Skin of body (tissue), 3 donors: ENCODE measurements at places on chromosomes 1 and 21.

GRCh38 chr1:207389728-207390464 is 64.2 kb upstream of the CR2 start:
- DNase-seq = no peak

DNA sequence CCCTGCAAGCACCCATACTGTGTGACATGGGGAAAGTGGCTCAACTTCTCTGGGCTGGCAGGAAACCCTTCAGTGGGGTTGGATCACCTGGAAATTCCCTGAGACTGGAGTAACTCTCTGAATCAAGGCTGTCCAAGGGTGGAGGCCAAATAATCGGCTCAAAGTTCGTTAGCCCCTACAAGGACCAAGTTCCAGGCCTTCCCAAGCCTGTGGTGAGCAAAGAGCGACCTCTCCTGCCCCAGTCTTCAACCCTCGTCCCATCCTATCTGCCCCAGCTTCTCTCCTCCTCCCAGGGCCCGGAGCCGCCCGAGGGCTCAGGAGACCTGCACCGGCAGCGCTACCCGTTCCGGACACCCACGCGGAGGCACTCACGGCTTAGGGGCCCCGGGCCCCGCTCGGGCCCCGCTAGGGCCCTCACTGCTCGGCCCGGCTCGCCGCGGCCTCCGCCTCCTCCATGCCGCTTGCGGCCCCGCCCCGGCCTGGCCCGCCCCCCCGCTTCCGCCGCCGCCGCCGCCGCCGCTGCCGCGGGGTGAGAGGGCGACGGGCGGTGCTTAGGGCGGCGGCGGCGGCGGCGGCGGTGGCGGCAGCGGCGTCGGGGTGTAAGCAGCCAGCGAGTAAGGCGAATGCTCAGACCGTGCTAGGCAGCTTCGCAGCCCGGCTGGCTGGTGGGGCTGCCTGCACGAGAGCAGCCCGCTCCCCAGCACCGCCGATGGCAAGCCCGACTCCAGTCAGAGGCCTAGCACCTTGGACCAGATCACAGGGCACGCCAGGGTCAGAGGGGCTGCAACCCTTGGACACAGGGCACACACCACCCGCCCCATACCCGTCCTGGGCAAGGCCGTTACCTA is at the start of gene POMGNT1:
Gene POMGNT1 (minus strand): TSS at position 471 of the 848 bp plus-strand sequence. CDS start 613 bp downstream, outside the sequence.
- no peak for DNase-seq

DNA sequence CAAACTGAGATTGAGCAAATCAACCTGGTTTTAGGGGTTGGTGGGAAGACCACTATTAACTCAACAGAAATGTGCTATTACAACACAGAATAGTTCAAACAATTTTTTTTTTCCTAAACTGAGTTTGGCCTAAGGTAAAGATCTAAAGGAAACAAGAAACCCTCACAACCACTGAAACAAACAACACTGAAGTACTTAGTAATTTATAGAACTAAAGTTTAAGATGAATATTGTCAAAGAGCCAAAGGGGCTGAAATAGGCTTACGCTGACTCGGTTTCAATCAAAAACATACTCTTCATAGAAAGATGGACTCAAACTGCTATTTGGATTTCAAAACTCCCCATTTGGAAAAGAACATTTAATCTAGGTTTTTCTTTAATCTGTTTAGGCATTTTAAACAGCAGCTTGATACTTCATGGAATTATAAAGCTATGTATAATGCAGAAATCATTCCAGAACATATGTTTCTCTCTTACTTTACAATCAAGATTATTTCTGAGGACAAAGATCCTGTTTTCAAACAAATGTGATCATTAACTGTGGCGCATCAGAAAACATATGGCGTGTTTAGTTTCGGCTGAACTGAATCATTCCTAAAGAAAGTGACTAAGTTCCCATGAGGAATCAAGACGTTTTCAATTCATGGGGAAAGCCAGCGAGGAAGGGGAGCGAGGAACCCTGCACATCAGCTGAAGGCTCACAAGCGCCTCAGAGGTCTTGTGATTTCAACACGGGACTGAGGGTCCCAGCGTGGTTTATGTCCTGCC is 62.7 kb downstream of the SYT6 start:
- peak; percentile 88 for DNase-seq

- DNase-seq = no peak
These were observed 318 bp downstream of the ALDH4A1 start for GRCh38 chr1:18901952-18902522.

DNA sequence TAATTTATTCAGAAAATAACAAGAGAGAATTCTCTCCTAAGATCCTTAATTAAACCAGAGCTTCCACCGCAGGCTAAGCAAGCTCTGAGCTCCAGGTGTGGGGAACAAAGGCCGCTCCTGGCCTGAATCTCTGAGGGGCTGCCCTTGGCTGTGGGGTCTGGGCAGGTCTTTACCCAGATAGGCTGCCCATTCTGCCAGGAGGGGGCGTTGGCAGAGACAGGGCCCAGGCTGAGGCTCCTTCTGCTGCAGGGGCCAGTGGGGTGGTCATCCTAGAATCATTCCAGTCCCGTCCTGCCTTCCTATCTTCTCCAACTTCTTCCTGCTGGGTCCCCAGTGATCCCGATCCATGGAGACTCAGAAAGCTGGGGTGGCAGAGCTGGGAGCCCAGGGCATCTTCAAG is 82.9 kb upstream of the POU3F1 start:
- DNase-seq = no peak

DNA sequence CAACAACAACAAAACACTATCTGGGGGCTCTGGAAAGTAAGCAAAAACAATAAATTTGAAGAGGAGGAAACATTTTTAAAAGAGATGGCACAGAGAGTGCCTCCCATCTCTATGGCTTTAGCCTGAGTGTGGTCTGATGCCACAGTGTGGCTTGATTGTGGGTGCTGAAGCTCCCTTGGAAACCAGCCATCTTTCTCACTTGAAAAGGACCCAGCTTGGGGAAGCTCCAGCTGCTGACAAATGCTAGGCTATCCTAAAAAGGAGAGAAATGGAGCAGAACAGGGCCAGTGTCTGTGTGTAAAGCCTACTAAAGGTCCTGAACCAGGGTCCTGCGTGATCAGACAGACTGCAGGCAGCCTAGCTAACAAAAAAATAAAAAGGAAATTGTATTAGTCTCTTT is 642.0 kb upstream of the PTBP2 start:
- DNase-seq = no peak

DNA sequence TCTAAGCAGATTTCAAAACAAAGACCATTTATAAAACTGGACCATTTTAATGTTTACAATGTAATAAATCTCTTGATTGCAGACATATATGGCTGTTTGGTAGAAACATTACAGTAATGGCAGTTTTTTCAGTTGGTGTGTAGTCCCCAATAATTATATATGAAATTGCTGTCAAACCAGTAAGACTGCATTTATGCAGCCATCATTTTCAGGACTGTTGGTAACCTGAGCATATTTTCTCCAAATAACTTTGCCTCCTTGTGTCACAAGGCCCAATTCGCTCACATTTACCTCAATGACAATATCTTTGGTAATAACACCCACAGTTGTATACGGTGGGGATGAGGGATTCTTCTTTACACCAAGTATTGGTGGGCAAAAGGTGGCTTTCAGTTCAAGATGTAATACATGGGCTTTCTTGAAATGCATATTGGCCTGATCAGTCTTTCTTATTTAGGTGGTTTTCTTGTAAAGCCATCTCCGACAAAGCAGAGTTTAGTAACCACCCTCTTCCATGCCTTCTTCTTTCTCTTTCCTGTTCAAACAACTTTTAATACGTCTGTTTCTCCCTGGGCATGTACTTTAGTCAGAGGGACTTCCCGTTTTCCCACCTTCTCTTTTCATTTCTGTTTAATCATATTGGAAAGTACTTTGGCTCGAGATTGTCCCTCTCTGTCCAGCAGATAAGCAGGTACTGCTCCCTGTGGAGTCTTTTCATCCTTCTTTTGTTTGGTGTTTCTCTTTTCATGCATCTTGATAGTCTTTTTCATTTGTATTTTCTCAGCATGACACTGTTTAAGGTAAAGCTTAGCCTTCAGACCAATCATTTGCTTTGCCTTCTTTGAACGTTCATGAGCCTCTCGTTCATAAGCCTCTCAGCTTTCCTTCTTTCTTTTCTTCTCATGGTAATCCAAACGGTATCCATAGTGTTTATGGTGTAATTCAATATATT is 30.4 kb downstream of the ATP2B4 start:
- DNase-seq = no peak

- no peak for DNase-seq
These were observed 12.6 kb downstream of the MTF1 start for GRCh38 chr1:37846647-37847339.

DNA sequence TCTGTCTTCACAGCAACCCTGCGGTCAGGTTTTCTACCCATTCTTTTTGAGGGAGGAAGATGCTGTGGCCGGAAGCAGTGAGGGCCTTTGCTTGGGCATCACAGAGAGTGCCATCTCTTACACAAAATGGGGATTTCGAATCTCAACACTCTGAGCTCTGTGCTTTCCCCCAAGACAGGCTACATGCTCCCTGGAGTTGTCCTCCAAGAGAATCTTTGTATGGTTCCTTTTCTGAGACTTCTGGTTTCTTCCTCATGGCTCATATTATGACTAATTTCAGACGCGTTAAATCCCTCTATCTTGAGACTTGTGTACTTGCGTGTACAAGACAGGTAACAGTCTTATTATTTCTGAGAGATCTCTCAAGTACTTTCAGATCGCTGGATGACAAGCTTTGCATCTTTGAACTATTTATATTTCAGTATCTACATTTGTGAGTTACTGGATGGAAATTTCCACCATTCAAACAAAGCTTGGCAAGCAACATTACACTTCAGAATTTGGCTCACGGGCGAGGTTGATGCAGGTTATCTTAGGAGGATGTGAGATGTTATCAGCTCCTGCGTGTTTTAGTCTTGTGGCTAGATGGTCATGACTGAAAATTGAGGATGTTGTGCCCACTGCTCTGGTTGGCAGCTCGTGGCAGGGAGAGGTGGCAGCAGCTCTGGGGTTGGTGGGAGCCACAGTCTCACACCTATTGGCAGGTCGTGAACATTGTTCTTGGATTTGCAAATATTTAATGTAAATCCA is 19.4 kb downstream of the ABCG1 start:
- DNase-seq = no peak

DNA sequence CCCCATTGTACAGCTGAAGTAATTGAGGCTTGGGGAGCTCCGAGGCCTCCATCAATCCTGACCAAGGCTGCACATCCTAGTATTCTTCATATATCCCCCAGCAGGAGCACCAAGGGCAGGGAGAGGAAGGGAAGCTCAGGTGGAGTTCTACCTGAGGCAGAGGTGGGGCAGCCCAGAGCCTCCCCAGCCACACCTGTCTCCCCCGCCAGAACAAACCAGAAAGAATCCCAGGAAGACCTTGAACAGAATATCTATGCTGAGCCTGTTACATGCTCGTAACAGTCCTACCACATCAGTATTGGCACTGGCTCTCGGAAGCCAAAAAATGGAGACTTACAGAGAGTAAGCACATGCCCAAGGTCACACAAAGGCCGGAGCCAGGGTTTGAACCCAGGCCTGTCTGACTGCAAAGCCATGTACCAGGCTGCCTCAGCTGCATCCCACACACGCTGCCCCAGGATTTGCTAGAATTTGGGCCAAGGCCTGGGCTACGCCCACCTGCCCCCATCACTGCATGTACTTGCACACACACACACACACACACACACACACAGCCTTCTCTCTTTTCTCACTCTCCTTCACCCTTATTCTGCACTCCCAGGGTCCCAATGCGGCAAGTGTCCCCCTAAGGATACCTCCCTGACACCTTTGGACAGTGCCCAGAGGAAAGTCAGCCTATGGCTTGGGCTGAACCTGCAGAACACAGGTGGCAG is 4.5 kb downstream of the E2F2 start:
- no peak for DNase-seq
